ENCODE measurements at places on chromosomes 2 and 18. TPM values are rescaled to one million over a fixed set of nuclear protein-coding genes. Genes with fewer than 3 reads are reported as not detected.

ALPP gene
- total RNA-seq: not detected

OSR1 gene
- 10.6 TPM for total RNA-seq

MALL gene
- total RNA-seq: 92.8 TPM

NEMP2 gene
- total RNA-seq: 1.1 TPM

COL4A4 gene
- 0.27 TPM for total RNA-seq

RIT2 gene
- not detected for total RNA-seq

REG3A gene
- total RNA-seq: not detected

GRCh38 chr2:32862269-32863055, 84.3 kb upstream of the LTBP1 start:
- DNase-seq: no peak

DNA sequence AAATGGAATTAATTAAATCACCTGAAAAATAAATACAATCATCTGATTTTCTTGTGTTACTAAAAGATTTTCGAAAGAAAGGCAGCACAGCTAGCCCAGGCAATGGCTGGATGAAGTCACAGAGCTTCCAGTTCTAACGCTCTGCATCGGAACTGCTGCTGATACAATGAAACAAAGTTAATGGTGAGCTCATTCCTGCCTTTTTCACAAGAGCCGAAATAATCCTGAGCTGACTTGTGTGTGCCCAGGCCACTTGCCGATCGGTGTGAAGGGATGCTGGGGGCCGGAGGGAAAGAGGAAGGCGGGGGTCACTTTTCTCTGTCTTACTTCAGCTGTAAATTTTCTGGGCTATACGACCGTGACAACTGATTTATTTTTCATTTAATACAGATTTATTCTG, 149.5 kb downstream of the INO80D start:
- no peak for DNase-seq

GRCh38 chr2:174577967-174578589, 19.5 kb downstream of the WIPF1 start:
- DNase-seq: no peak

DNA sequence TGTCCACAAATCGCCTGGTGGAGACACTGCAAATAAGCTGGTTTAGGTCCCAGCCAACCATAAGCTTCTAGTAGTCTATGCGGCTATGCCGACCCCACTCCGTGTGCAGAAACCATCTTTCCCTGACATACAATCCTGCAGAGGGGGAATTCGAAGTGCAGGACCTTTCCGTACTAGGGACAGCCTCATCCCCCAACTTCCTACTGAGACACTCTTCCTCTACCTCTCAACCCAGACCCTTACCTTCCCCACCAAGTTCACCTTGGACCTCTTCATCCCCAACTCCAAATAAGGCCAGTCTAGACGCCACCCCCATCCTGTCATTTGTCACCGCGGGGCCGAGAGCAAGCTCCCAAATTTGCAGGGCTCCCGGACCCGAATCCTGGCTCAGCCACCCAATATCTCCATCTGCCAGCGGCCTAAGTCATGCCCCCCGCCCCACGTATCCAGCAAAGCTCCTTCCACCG, 496 bp downstream of the SUCLG1 start:
- peak; percentile 89 for DNase-seq

DNA sequence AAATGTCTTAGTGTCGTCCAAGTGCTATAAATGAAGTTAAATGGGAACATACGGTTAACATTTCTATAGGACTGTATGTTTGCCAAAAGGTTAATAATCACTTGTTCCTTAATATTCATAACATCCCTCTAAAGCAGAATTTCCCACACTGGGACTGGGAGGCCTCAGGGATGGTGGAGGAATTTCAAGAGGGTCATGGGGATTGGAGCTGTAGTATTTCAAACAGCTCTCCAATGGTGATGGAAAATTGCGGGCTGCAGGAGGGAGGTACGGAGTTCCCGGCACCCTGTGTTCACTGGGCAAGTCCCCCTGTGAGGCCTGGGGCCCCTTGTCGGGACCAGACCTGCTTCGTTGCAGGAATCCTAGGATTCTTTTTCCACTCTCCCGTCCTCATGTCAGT, 39.8 kb upstream of the CTAGE1 start:
- DNase-seq: no peak

GRCh38 chr2:29260142-29260772, 145.0 kb downstream of the CLIP4 start:
- no peak for DNase-seq

GRCh38 chr2:110650346-110650745, 27.5 kb downstream of the BUB1 start:
- DNase-seq: no peak

GRCh38 chr18:9362869-9363268, 28.3 kb downstream of the TWSG1 start:
- no peak for DNase-seq

- DNase-seq: no peak
Measured at GRCh38 chr18:48004577-48004976, 74.1 kb upstream of the SMAD2 start.

GRCh38 chr18:43587538-43588153, 310.4 kb upstream of the SYT4 start:
- no peak for DNase-seq

DNA sequence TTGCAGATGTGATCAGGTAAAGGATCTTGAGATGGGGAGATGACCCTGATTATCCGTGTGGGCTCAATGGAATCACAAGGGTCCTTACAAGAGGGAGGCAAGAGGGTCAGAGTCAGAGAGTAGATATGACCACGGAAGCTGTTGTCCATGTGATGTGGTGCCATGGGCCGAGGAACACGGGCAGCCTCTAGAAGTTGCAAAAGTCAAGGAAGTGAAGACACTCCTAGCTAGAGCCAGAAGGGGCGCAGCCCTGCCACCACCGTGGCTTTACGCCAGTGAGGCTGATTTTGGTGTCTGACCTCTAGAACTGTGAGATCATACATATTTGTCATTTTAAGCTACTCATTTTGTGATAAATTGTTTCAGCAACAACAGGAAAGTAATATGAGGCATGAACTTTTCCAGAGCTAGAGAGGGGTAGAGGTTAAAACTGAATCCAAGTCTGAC, 114.4 kb downstream of the CAPN13 start:
- peak; percentile 65 for DNase-seq

GRCh38 chr2:206241736-206242135, 32.7 kb upstream of the ZDBF2 start:
- DNase-seq: no peak

DNA sequence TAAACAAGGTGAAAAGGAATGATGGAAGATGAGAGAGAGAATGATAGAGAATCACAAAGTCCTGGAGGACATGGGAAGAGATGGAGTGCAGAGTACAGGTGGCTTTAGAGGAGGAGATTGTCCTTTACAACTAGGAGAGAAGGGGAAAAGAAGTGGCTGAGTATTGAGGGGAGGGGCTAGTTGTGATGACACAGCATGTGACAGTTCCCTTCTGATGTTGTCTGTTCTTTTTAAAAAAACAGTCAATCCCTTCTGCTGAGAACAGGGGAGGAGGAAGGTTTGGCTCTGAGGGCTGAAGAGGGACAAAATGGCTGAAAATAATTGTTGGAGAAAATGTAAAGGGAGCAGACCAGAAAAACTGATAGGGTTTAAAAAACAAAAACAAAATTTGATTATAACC, 44.0 kb downstream of the STEAP3 start:
- no peak for DNase-seq

- no peak for DNase-seq
Measured at GRCh38 chr18:50189160-50189559, 5.8 kb downstream of the MYO5B start.

All from lower leg skin (tissue), 4 donors.